ENCODE measurements at places on chromosomes 7 and 10. TPM values are rescaled to one million over a fixed set of nuclear protein-coding genes. Genes with fewer than 3 reads are reported as not detected.

Gene NACAD
- 0.41 TPM for total RNA-seq

Gene BAZ1B
- 68.6 TPM for total RNA-seq

Gene TRIM74
- not detected for total RNA-seq

Gene R3HCC1L
- total RNA-seq: 14.9 TPM

Gene DNAH11
- 5.0 TPM for total RNA-seq

Data from A375 (cell line).